Fibroblast of pulmonary artery (primary cell): ENCODE measurements at places on chromosomes 16 and 17.

DNA sequence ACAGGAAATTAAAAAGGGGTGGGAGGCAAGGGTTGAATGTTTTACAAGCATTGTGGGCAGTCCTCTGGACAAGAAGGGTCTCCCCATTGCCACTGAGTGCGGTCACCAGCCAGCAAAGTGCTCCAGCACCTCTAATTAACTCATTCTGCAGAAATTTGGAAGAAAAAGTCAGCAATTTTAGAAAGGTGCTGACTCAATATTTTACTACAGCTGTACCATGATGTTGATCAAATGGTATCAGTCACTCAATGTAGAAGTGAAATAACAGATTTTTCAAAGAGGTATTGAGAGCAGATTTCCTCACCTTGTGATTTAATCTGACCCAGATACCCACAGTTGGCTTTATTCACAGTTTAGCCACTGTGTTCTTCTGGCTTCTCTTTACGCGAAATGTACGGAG, 96.7 kb downstream of the PMP22 start:
- no peak for DNase-seq

- no peak for DNase-seq
Observed at GRCh38 chr16:66927918-66928649, 2.7 kb upstream of the RRAD start.

GRCh38 chr16:56246051-56246817, 54.9 kb downstream of the GNAO1 start:
- no peak for DNase-seq

- no peak for DNase-seq
Observed at GRCh38 chr17:72887917-72888316, 204.6 kb downstream of the SLC39A11 start.

DNA sequence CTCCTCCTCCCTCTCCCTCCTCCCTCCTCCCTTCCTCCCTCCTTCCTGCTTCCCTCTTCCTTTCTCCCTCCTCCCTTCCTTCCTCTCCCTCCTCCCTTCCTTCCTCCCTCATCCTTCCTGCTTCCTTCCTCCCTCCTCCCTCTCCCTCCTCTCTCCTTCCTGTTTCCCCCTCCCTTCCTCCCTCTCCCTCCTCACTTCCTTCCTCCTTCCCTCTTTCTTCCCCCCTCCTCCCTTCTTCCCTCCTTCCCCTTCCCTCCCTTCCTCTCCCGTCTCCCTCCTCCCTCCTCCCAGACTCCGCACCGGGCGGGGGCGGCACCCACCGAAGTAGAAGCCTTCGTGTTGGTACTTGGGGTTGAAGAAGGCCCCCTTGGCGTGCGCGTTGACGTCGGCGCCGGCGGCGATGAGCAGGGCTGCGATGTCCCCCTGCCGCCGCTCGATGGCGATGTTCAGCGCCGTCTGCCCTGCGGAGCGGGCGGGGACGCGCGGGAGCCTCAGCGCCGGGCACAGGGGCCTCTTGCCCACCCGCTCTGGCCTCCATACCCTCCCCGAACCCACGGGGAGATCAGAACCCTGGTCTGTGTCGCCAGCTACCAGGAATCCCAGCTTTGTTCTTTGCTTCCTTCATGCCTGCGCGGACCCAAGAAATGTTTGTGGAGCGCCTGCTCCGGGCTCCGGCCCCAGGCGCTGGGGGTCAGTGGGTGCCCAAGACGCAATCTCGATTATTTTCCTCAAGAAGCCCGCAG, 22.2 kb downstream of the TRPV3 start:
- peak; percentile 81 for DNase-seq

- DNase-seq = no peak
Observed at GRCh38 chr16:66435896-66436295, 8.8 kb downstream of the BEAN1 start.

DNA sequence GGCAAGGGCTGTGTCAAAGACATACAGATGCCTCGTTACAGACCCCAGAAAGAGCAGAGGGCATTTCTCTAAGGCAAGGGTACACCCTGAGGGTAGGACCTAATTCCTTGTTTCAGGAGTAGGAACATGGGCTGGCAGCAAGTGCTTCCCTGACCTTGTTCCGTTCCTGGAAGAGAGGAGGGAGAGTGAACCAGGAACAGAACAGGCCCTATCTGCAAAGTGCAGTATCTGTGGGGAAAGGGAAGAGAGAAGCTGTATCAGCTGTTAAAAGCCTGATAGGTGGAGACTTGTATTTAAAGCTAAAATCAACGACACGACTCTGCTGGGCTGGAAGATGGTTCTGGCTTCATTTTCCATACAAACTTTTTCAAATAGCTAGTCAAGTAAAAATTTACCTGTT, 26.1 kb upstream of the FASN start:
- no peak for DNase-seq

GRCh38 chr16:71775949-71776348, 32.7 kb downstream of the AP1G1 start:
- no peak for DNase-seq

GRCh38 chr16:6641091-6641490, 691.6 kb upstream of the RBFOX1 start:
- DNase-seq = no peak

GRCh38 chr16:75075688-75076268, 40.8 kb downstream of the LDHD start:
- no peak for DNase-seq

- peak; percentile 35 for DNase-seq
Observed at GRCh38 chr16:19858340-19859018, 26.2 kb downstream of the GPRC5B start.

GRCh38 chr16:65570261-65570660, 448.4 kb upstream of the CDH11 start:
- DNase-seq = peak; percentile 62

GRCh38 chr16:24541233-24541933, 2.0 kb downstream of the RBBP6 start:
- DNase-seq = no peak

DNA sequence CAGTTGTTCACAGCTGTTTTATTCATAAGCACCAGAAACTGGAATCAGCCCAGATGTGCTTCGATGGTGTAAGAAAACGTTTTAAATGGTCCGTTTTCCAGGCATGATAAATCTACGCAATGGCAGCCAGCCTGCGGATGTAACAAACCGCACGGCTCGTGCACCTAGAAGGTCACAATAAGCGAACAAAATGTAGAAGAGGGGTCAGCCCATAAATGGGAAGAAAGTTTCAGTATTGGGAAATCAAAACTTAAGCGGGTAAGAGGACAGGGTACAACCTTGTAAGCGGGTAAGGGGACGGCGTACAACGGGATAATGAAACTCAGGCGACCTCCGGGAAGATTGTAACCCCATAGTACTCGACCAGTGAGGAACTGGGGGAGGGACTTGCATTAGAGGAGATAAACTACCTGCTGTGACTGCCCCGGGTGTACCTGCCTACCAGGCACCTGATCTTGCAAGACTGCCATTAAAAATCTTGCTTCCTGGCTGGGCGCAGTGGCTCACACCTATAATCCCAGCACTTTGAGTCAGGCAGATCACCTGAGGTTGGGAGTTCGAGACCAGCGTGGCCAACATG, 66.6 kb downstream of the ANKRD11 start:
- DNase-seq = no peak

- DNase-seq = peak; percentile 35
Observed at GRCh38 chr17:80504686-80505413, 28.4 kb upstream of the NPTX1 start.

DNA sequence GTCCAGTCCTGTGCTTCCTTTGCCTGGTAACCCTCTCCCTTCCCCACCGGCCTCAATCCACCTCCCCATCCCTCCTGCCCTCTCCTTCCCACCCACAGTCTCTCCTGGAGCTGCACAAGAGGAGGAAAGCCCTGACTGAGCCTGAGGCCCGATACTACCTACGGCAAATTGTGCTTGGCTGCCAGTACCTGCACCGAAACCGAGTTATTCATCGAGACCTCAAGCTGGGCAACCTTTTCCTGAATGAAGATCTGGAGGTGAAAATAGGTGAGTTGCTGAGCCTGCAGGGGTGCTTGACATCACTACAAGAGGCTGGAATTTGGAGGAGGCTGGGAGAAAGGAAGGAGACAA, 1.3 kb downstream of the PLK1 start:
- DNase-seq = no peak

DNA sequence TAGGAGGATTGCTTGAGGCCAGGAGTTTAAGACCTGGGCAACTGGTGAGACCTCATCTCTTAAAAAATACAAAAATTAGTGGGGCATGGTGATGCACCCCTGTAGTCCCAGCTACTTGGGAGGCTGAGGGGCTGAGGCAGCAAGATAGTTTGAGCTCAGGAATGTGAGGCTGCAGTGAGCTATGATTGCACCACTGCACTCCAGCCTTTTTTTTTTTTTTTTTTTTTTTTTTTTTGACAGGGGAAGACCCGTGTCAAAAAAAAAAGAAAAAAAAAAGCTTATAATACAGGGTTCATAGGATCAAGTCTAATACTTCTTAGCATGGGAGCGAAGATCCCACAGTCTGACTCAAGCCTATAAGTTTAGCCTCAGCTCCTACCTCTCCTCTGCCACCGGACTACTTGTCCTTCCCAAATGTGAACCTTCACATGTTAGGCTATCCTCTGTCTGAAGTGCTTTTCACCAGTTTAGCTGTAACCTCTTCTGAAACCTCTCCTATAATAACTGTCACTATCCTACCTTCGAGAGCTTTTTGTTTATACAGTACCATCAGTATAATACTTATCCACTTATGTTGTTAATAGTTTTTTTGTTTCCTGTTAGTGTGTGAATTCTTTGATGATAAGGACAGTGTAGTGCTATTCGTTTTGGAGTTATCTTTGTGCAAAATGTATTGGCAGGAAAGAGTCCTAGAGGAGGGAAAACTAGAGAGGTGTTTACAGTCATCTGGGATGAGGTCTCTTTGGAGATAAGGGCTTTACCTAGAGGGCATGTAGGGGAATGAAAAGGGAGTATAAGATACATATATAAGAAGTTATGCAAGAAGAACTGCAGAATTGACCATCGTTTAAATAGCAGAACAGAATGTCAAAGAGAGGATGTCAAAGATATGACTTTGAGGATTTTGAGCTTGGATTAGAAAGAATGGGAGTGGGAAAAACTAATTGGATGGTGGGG, 15.5 kb downstream of the CPD start:
- DNase-seq = no peak

DNA sequence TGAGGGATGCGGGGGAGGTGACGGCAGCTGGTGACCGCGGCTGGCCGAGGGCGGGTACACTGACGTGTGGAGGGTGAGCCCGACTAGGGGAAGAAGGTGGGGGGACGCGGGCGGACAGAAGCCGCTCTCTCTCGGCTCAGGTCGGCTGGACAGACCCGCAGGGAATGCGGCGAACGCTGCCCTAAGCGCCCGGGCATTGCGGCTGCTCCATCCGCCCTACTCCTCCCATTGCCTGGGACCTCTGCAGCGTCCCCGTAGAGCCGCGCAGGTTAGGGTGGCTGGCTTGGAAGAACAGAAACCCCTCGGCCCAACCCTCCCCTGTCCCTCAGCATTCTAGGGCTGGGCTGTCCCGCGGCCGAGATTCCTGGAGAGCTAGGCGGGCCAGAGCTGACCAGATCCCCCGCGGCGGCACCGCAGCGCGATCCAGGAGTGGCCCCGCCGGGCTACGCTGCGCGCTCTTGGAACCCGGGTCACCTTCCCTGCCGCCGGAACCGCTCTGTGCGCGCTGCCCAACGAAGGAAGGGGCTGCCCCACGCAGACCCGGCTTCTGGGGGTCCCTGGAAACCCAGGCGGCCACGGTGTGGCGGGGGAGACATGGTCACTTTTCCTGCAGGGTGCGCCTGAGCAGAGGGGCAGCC, 3.0 kb downstream of the DLX4 start:
- DNase-seq = no peak

DNA sequence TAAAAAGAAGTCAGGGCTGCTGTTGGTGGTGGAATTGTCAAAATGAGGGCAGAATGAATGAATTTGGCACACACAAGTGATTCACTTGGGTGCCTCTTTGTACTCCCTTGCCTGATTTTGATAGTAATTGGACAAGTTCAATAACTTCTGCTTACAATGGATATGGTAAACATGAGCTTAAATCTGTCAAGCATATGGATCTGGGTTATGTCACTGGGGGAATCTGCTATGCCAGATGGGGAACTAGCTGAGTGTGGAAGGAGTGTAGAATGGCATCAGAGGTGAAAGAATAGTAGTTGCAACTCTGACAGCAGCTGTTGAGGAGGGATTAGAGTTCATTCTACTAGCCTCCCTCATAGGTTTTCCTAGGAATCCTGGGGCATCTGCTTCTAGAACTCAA, 724.2 kb upstream of the CDH8 start:
- DNase-seq = no peak

GRCh38 chr16:81216706-81217105, 21.8 kb upstream of the BCO1 start:
- DNase-seq = no peak

DNA sequence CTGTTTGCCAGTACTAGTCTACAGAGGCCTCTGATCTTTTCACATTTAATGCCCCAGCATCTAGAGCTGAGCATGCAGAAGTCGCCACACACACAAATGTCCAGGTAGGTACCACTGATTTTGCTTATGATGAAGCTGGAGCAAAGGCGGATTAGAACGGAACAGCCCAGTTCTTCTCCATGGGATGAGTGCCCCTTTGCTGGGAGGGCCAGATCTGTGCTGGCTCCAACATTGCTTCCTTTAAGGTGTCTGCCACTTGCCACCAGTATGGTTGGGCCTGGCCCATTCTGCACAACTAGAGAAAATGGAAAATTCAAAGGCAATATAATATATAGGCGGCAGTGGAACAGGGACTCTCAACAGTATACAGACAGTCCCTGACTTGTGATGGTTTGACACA, 2.2 kb upstream of the MNT start:
- DNase-seq = no peak

DNA sequence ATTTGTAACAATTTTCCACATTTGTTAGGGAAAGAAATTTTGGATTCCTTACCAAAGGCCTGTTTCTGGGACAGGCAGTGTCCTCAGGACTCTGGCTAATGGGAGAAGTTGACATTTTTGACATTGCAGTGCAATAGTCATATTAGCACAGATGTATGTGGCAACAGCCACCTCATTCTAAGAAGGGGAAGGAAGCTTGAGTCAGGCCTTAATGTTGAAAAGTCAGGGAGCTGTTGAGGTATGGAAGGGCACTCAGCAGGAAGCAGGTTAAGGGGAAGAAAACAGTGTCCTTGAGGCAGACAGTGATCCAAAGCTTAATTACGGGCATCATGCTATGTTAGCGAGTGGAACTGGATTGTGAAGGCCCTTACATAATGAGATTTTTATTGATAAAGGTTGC, 20.9 kb downstream of the AKTIP start:
- peak; percentile 40 for DNase-seq

DNA sequence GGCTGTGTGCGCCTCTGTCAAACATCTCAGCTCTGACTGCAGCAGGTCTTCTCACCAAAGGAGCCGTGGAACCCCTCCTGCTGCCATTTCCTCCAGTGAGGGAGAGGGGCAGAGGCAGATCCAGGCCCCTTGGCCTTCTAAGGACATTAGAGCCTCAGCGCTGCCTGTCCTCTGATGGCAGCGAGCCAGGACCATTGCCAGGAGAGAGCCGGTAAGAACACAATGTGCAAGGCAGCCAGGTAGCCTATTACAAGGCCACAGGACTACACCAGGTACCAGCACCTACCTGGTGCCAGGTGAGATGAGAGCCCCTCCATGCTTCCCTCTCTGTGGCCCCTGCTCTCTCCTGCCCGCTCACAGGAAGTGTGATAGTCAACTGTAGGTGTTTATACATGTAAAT, 11.0 kb downstream of the LRRC75A start:
- DNase-seq = no peak
